ENCODE measurements at places on chromosomes 11 and 22. TPM values are rescaled to one million over a fixed set of nuclear protein-coding genes. Genes with fewer than 3 reads are reported as not detected.

Gene OR4D5
- not detected for total RNA-seq

Gene PHLDA2
- total RNA-seq: 0.83 TPM

GRCh38 chr11:1876361-1877063 lies 15.2 kb downstream of the PRR33 start:
- no peak for DNase-seq

Gene MS4A6A
- 63.1 TPM for total RNA-seq

All from esophagus muscularis mucosa (tissue), 4 donors.